ENCODE measurements at places on chromosomes 6 and 20. TPM values are rescaled to one million over a fixed set of nuclear protein-coding genes. Genes with fewer than 3 reads are reported as not detected.

Gene DEFB129
- not detected for total RNA-seq

Gene TRAPPC3L
- not detected for total RNA-seq

Gene SLC35D3
- not detected for total RNA-seq

Gene MUC22
- total RNA-seq: not detected

Gene PPP1R3G
- total RNA-seq: 1.4 TPM

Gene C20orf204
- total RNA-seq: 0.54 TPM

Gene PKIB
- 0.54 TPM for total RNA-seq

Gene SIRPD
- not detected for total RNA-seq

Gene COL20A1
- 0.77 TPM for total RNA-seq

Gene ANKRD66
- not detected for total RNA-seq

Gene CRISP3
- total RNA-seq: not detected

Gene RBL1
- 7.5 TPM for total RNA-seq

Gene CTSZ
- total RNA-seq: 131 TPM

Gene PI3
- 2.5 TPM for total RNA-seq

Gene ZBTB46
- 0.88 TPM for total RNA-seq

Gene XPO5
- total RNA-seq: 31.0 TPM

Gene NFATC2
- total RNA-seq: 9.2 TPM

Gene MRPL2
- 53.2 TPM for total RNA-seq

Gene DEFB121
- total RNA-seq: not detected

Gene SAMD5
- 0.58 TPM for total RNA-seq
